Activated CD4-positive, alpha-beta T cell treated with anti-CD3 and anti-CD28 coated beads, Interleukin-2, amount 50 U/mL, for 24 hours (primary cell): ENCODE measurements at places on chromosomes 6 and 20.
A peak's percentile ranks its signal among the peaks of the same experiment; 100 is the strongest.

GRCh38 chr6:43780941-43781928 lies 11.2 kb downstream of the VEGFA start:
- DNase-seq, result no peak

GRCh38 chr6:152223636-152224035 lies 413.5 kb downstream of the SYNE1 start:
- DNase-seq, result no peak

DNA sequence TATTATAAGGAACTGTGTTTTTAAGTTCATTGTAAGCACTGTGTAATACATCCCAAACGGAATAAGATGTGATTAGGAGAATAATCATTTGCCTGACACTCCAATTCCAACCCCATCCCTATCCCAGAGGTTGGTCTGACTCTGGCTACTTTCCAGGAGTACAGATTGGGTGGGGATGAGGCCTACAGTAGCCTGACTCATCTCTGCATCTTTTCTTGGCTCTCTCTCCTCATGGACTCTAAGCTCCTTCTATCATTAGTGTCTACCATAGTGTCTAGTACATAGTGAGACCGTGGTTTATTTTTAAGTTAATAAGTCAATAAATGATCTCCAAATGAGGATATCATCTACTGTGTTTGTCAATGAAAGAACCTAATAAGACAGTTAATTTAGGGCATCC lies 92.2 kb upstream of the CNKSR3 start:
- DNase-seq, result no peak

DNA sequence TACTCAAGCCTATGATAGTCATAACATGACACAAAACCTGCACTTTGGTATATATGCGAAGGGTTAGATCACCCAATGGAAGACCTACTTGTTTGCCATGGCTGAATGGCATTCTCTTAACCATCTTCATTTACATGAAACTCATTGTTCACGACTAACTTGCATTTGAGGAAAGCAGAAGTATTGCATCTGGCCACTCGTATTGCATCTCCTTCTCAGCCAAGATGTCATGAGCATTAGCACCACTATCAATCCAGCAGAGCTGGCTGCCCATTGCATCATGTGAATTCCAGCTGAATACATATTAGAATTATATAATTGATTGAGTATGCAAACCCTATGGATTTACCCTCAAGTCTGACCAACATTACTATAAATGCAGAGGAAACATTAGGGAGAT lies 390.2 kb downstream of the LAMA2 start:
- no peak for DNase-seq

GRCh38 chr6:163302747-163303146 lies 111.8 kb upstream of the QKI start:
- DNase-seq, result no peak

DNA sequence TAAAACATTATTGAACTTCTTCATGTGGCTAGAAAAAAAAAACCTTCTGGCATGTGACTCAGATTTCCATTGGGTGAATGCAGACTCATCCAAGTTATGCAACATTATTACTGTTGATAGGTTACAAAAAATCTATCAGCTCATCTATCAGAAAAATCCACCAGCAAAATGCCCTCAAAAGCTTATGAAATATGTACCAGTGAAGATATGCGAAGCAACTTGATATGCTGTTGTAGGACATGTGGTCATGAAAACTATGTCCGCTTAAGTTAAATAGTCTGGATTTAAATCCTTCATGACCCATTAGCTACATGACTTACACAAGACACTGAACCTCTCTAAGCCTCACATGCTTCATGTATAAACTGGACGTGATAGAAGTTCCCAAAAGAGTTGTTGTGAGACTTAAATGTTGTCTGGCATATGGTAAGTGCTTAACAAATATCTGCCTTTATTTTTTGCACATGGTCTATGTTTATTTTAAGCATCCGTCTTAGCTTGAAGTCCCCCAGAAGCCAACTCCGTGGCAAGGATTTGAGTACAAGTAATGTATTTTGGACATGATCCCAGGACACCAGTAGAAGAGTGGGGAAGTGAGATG lies 12.5 kb upstream of the BFSP1 start:
- no peak for DNase-seq

DNA sequence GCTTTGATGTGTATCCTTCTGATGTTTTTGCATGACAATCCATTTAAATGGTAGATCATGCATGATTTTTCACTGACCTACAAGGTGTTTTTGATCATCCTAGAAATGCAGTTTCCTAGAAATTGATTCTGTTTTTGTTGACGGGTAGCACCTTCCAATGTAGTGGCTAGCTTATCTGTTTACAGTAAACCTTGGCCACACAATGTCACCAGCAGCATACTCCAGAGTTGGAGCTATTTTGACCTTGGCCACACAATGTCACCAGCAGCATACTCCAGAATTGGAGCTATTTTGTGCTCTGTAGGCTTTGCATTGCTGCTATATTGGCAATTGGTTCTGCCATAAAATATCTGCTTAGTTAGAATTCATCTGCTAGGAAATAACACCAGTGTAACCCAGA lies 74.6 kb upstream of the NAA20 start:
- DNase-seq, result no peak

DNA sequence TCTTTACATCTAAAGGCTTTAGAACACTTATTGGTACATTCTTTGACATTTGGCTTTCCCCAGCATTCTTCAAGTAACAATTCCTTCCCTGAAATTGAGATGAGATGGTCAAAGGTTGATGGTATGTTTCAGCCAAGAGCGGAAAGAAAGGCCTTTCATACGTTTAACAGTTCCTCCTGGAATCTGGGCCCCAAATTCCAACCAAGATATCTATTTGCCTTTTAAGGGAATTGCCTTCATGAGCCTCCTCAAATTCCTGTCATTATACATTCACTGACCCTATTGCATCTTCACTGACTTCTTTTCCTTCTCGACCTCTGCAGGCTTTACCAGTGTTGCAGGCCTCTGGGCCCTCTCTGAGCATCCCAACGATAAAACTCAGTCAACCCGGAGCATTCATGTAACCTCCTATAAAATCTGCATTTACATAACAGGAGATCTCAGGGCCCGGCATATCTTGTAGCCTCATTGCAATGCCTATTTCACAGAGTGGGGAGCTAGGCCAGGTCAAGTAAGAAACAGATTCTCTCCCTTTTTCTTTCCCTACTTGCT lies 18.3 kb upstream of the WFDC9 start:
- DNase-seq, result no peak

DNA sequence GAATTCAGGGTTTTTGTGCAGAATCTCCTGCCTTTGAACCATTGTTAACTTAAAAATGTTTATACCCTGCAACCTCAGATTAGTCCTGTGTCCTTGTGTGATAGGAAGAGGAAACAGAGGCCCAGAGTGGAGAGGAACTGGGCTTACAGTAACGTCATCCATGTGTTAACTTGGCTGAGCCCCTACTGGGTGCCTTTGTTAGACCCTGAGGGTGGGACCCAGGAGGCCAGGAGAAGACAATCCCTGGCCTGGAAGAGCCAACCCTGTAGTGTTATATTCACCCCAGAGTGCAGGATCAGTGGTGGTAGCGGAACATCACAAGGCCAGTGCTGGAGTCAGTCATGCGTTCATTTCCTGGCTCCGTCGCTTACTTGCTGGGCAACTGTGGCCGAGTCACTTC lies 10.6 kb downstream of the MYLK2 start:
- DNase-seq, result no peak

GRCh38 chr6:158086054-158086503 lies 82.0 kb downstream of the SERAC1 start:
- DNase-seq, result no peak

DNA sequence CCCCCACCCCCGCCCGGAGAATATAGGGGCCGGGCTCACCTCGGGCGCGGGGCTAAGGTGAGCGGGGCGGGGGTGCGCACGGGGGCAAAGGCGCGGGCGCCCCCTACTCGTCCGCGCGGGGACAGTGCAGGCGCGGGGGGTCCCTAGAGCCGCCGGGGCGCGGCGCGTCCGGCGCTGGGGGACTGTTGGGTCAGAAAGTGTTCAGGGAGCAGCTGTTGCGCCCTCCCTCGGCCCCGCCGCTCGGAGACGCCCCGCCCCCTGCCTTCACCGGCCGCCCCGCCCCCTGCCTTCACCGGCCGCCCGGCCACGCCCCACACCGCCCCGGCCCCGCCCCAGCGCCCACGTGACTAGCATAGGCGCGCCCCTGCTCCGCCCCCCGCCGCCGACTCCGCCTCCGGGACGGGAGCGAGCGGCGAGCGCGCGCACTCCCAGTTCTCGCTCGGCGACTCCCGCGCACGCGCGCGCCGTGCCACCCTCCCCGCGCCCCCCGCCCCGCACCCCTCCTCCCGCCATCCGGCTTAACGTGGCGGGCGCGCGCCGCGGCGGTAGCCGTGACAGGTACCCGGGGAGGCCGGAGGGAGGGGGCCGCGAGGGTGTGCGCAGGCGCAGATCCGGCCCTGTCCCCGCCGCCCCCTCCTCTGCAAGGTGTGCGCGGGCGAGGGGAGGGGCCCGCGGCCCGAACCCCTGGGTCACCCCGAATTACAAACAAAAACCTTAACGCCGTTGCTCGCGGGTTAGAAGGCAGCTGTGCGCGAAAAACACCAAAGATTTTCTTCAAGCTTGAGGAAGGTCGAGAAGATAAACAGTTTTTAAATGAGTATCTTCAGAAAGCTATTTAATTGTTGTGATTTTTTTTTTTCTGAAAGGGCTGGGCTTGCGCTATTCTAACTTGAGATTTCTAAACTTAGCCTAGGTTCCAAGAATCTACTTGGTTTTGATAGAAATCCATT lies 704 bp upstream of the ZNF217 start:
- DNase-seq, result peak; percentile 95

DNA sequence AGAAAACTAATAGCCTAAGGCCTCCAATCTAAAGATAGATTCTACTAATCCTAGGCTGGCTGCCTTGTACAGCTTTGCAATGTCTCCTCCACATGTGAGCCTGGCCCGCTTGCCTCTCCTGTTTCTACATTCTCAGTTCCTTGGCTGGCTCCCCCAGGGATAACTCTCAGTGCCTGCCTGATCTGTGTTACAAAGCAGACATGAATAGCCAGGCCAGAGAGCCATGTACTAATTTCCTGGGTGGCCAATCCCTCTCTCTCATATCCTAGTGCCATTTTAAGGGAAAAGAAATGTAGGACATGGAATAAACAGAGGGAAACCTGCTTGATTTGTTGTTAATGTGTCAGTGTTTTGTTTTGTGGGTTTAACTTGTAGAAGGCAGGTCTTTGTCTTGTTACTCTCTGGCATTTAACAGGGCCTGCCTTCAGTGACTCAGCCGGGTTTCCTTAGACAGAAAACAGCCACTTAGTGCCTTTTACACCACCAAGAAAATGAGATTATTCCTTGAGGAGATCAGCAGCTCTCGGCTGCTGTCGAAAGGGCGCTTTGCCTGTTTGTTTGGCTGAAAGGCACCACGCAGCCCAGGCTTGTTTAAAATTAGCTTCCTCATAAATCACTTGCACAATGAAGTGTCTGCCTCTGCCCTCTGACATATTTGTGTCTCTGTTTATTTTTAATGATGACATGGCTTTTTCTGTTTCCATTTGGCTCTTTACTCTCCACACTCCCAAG lies 702.7 kb downstream of the MAFB start:
- DNase-seq, result no peak

DNA sequence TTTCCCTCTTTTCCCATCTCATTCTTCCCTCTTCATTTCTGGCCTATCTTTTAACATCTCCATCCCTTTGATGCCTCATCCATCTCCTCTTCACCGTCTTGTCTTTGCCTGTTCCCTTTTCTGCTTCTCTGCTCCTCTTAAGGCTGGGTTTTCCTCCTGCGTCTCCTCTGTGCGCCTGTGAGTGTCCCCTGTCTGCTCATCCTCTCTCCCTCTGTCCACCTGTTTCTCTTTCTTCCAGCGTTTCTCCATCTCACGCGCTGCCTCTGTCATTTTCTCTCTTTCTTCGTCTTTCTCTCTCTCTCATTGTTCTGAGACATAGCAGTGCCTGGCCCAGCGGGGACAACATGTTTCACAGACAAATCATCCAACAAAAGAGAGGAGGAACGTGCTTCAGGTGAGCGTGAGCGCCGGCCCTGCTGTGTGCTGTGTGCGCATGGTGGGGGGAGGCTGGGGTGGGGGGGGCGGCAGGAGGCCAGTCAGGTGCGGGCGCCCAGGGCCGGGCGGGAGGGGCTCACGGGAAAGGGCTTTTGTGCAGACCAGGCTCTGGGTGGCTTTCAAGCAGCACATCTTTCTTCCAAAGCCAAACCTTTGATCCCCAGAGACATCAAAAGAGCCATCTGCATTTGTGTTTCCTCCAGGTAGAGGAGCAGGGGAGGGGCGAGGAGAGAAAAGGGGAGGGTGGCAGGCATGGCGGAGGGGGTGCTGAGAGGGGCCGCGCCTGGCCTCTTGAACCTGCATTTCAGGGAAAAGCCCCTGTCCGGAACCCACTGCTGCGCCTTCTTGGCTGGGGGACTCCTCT lies 121.3 kb downstream of the VEGFA start:
- DNase-seq, result no peak

GRCh38 chr6:107957308-107957908 lies 600 bp downstream of the SEC63 start:
- DNase-seq, result peak; percentile 57

DNA sequence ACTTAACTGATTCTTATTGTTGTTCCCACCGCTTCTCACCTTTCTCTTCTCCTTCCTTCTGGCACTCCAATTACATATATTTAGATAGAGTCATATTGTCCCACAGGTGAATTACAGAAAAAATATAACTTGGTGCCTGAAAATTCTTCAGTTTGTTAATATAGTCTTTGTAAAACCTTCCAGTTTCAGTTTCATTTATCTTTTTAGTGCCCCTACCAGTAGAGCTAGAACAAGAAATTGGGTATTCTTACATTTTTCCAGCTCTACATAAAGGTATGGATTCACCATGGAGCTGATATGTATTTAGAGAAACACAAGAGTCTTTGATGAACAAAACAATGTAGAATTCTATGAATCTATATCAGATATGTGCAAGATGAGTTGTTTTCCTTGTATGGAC lies 10.7 kb downstream of the MANEA start:
- no peak for DNase-seq

DNA sequence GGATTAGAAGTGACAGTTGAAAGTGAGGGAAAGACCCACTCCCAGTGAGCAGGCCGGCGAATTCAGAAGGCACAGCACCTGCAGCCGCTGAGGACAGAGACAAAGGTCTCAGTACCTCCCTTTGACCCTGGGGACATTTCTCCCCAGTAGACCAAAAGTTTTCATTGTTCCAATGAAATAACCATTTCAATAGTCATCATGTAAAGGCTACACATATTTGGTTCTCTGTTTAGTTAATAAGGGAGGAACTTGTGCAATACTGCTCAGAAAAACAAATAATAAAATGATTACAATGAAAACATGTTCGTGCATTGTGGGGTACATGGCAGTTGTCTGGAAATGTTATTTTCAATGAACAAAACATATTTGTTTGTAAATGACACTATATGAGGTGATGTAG lies 52.5 kb downstream of the EDN1 start:
- DNase-seq, result no peak
